ENCODE measurements at places on chromosomes 4 and X.

DNA sequence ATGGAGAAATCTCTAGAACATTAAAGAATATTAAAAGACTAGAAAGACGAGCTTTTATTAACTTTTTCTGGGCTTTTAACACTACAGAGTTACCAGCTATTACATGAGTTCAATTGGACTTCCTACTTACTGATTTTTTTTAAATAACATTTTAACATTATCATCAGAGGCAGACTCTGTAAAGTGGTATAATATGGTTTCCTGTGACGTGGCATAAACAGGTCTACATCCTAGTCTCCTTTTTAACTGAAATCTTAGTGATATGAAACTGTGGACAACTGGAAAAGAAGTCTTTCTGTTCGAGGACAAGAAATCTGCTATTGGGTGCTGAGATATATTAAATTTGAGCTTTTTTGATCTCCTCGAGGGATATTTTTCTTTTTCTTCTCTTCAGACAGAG, 48.7 kb upstream of the ABCG2 start:
- no peak for DNase-seq

DNA sequence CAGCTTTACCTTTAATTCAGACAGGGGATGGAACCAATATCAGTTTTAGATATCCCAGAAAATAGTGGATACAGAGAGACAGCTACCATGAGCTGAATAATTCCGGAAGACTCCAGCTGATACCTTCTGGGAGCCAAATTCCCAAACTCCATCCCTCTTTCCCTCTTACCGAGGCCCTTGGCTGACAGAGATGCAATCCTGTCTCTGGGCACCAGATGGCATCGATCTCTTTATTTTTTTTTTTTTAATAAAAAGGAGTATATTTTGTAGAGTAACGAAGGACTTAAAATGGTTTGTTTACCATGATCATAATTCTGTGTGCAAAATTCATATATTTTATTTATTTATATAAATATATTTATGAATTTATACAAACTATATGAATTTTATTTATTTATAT, 31.0 kb downstream of the RAB40A start:
- peak; percentile 32 for DNase-seq

DNA sequence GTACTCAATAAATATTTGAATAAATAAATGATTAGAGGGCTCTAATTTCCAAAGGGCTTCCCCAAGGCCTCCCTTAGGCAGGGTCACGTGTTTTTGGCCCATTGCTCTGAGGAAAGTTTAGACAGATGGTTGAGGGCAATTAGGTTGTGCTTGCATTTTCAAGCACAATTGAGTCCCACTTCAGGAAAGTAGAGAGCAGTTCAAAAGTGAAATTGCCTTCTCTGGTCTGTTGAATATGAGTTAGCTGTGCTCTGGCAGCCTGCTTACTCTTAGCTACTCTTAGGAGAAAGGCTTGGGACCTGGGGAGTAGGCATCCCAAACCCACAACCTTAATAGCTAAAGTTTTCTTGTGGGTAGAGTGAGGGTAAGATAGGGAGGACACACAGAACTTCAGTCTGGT, 9.0 kb upstream of the DRP2 start:
- no peak for DNase-seq

DNA sequence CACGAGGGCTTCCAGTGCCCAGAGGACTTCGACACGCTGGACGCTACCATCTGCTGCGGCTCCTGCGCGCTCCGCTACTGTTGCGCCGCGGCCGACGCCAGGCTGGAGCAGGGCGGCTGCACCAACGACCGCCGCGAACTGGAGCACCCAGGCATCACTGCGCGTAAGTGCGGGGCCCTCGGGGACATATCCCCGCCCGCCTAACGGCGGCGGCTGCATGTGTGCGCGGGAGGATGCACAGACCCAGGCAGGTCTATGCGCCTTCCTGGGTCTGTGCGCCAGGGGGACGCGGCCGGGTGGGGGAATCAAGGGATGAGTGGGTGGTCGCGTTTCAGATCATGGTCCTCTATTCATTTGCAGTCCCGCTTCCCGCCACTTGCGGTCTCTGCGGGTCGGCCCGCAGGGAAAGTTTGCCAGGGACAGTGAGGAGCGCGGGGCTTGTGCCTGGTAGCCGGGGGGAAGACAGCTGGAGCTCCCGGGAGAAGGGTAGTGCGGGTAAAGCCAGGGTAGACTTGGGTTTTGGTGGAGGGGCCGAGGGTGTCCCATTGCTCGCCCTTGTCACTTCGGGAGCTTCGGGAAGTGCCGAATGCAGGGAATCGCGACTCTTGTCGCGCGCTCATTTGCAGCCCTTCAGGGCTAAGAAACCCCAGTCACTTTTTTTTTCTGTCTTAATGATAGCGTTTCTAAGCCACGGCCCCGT, 1.0 kb downstream of the SHISA3 start:
- DNase-seq: no peak

GRCh38 chrX:46903458-46904242, 8.6 kb upstream of the JADE3 start:
- peak; percentile 80 for DNase-seq

DNA sequence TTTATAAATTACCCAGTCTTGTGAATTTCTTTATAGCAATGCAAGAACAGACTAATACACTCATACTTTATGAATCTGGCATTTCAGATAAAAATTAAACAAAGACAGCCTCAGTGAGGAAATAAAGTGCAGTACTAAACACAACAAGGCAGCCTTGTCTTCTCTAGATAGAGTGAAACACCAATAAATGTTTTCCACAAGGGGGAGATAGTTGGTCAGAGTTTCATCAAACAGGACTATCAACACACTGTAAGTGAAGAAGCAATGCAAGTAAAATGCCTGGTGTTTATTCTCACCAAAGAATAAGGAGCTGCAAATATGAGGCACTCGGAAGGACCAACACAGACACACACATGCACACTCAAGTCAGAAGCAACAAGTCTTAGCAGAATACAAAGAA, 62.8 kb downstream of the FAM9B start:
- DNase-seq: peak; percentile 64

DNA sequence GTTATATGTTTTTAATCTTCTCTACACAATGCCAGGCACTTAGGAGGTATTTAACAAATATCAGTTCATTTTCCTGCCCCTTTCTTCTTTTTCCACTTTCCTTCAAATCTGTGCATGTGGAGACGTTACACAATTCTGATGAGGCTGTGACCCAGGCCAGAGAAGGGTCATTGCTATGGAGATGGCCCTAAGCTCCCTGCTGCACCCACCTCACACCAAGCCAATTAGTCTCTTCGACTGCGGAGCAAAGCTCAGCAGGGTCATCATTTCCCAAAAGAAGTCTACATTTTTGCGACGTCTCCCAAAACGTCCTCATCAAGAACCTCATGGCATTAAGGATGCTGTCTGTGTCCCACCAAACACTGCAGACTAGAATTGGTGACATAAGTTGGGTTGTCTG, 28.9 kb upstream of the VEGFD start:
- DNase-seq: no peak

- DNase-seq: peak; percentile 22
Observed at GRCh38 chr4:4386736-4387392, at the start of gene NSG1. Gene NSG1, plus strand, starts transcription at chr4:4387102. Its CDS starts 528 bp downstream, at chr4:4387630.

- no peak for DNase-seq
Observed at GRCh38 chr4:152700151-152700550, 20.4 kb upstream of the TMEM154 start.

DNA sequence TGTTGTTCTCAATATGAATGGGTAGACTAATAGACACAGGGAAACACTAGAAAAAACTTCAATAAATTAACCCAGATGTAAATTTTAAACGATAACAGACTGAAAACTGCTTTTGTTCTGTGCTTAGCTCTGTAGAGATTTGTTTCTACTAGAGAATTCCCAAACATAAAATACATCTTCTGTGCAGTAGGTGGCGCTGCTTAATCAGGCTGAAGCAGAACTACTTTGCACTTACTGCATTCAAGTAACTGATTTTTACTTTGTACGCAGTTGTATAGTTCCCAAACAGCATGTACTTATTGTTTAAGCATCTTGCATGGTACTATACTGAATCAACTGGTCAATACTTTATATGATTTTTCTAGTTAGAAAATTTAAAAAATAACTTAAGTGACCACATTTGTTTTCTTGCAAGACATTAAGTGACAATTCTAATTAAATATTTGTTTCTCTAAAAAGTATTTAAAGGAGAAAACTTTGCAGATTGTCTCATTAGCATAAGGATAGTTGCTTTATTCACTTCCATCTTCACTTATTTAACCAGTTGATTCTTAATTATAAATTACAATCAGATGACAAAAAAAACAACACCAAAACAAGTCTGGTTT, 490.6 kb downstream of the IL15 start:
- peak; percentile 76 for DNase-seq

- peak; percentile 81 for DNase-seq
Observed at GRCh38 chrX:3526071-3526470, 179.6 kb upstream of the MXRA5 start.

DNA sequence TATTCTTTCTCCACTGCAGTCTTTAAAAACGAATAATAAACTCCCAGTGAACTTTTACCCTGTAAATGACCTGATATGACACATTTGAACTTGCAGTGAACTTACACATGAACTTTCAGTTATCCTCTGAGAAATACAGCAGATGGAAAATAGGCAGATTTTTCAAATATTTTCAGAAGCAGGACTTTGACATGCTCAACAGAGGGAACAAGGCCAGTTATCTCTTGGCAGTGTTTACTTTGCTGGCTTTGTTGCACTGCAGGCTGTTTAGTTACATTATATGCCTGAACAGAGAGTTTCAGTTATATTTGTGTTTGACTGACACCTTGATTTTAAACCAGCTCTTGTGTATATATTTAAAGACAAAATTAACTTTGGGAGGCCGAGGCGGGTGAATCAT, 47.6 kb upstream of the FGG start:
- peak; percentile 1 for DNase-seq

DNA sequence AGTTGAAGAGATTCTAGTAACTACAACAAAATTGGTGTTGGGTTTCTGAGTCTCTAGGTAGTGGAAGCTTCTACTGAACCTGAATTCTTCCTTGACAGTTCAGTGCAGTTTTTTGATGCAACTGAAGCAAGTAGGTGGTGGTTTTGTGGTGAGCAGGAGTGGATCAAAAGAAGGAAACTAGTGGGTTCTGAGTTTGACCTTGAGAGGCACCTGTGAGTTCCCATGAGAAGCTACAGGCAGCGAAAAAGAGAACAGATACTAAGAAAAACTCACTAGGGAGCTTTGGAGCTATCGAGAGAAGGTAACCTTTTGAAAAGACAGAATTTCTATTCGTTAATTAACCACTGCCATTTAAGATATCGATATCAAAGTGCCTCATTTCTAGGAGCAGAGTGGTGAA, 145.2 kb downstream of the PDHA2 start:
- DNase-seq: no peak

GRCh38 chr4:36244257-36245082, at the start of gene ARAP2:
Gene ARAP2, minus strand, starts transcription at chr4:36244514. Its CDS starts 15,028 bp downstream, at chr4:36229486.
- no peak for DNase-seq

DNA sequence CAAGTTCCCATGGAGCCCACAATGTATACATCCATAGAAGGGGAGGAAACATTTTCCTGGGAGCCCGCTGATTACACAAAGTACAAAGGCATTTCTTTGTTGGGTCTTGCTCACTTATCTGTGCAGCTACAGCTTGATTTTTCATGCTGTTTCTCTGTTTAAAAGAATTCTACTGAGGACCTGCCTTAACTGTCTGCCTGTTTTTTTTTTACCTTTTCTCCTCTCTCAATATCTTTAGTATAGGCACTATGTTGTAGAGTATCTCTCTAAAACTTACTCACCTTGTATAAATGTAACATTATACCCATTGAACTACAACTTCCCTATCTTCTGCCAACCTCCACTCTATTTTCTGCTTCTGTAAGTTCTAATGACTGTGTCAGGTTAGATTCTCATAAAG, 494.6 kb upstream of the EPHA5 start:
- DNase-seq: no peak

- no peak for DNase-seq
Observed at GRCh38 chr4:3251691-3252479, 2.9 kb downstream of the MSANTD1 start.

DNA sequence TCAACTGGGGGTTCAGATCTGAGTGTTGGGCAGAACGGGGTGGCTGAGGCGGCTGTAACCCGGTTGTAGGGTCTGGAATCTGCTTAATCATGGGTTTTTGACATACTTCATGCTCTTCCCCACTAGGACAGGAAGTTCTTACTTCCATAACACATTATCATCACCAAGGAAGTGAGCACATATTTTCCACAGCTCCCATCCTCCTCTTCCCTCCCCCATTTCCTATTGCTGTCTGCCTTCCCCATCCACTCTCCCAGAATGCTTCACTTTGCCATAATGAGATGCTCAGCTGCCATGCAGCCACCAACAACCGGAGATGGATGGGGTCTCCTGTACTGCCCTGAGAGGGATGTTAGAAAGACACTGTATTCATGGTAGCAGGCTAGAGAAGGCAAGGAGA, 6.4 kb upstream of the DCUN1D4 start:
- peak; percentile 61 for DNase-seq

- DNase-seq: no peak
Observed at GRCh38 chr4:141900856-141901255, 264.5 kb downstream of the IL15 start.

GRCh38 chr4:36283912-36284465, 2.6 kb downstream of the DTHD1 start:
- DNase-seq: no peak

- peak; percentile 4 for DNase-seq
Observed at GRCh38 chr4:55087009-55087912, 38.1 kb downstream of the KDR start.

DNA sequence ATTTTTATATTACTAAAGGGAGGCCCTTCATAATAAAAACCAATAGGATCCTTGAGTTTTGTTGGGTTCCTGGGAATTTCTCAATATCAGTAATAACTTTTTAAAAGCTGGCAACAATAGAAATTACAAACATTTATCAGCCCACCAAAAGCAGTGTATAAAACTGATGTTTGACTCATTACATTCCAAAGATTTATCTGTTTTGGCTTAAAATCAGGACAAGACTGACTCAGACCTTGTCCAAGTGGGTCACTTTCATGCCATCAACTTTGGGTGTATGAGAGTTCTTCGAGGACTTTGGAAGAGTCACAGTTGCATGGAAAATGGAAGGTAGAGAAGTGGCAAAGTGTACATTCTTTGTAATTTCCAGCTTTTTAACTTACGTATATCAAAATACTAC, 102.8 kb downstream of the FRMPD4 start:
- peak; percentile 67 for DNase-seq

DNA sequence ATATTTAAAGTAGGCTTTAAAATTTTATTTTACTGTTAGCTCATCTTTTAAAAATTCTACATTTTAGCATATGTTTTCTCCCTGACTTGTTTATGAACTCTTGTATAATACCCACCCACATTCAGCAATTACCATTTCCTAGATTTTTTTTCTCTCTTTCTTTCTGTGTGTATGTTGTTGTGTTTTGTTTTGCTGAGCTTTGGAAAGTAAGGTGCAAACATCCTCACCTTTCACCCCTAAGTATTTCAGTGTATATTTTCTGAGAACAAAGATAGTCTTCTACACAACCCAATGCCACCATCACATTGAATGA, 18.8 kb downstream of the GRPR start:
- DNase-seq: no peak

- no peak for DNase-seq
Observed at GRCh38 chr4:3705236-3705987, 60.8 kb upstream of the ADRA2C start.

- DNase-seq: no peak
Observed at GRCh38 chr4:88969271-88969670, 87.7 kb downstream of the FAM13A start.

Measured in EH (cell line).